ENCODE measurements at places on chromosomes 3 and 15.

GRCh38 chr3:48459331-48459730 is 12.8 kb downstream of the ATRIP start:
- DNase-seq: no peak

GRCh38 chr3:45613791-45614190 is 19.2 kb downstream of the LIMD1 start:
- DNase-seq: no peak

- no peak for DNase-seq
Observed at GRCh38 chr15:70086636-70087035, 11.1 kb downstream of the TLE3 start.

GRCh38 chr3:142777927-142778326 is 54.1 kb downstream of the TRPC1 start:
- DNase-seq: peak; percentile 30

- DNase-seq: no peak
Observed at GRCh38 chr3:29668233-29668632, 387.4 kb downstream of the RBMS3 start.

- no peak for DNase-seq
Observed at GRCh38 chr3:98779541-98780335, 16.6 kb downstream of the ST3GAL6 start.

- no peak for DNase-seq
Observed at GRCh38 chr15:39411102-39411989, 169.5 kb upstream of the THBS1 start.

GRCh38 chr15:58232281-58233065 is 94.3 kb downstream of the AQP9 start:
- DNase-seq: no peak

DNA sequence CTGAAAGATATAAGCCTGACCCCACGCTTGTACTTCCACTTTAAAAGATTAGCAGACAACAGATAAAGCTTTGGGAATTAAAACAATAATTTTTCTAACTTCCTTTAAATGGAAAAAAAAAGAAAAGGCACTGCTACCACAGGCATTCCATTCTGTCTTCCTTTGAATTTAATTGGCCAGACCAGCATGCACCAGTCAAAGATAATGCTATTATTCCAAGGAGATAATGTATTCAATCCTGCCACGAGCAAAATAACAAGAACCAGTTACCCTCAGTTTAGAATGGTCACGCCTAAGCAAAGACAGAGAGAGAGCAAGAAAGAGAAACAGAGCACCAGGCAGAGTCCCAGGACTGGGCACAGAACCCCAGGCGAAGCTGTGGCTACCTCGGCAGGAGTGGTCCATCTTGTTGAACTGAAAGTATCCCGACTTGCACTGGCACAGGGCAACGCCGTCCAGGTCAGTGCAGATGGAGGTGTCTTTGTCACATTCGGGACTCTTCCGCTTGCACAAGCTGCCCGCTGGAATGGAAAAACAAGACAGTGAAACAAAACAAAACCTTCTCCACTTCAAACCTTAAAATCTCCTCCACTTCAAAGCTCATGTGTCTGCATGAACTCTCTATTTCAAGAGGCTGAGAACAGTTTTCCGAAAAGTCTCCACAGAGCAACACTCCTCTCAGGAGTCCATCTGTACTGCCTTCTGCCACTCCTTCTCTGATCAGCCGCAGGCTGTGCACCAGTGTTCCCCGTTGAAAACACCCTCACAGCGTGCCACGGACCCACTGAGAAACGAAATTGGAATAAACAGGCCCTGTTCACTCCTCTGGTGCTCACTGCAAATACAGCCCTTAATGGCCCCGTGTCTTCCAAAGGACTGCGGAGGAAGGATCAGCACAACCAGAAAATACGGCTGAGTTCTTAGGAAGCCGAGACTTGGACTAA is 58.2 kb downstream of the HEG1 start:
- no peak for DNase-seq

DNA sequence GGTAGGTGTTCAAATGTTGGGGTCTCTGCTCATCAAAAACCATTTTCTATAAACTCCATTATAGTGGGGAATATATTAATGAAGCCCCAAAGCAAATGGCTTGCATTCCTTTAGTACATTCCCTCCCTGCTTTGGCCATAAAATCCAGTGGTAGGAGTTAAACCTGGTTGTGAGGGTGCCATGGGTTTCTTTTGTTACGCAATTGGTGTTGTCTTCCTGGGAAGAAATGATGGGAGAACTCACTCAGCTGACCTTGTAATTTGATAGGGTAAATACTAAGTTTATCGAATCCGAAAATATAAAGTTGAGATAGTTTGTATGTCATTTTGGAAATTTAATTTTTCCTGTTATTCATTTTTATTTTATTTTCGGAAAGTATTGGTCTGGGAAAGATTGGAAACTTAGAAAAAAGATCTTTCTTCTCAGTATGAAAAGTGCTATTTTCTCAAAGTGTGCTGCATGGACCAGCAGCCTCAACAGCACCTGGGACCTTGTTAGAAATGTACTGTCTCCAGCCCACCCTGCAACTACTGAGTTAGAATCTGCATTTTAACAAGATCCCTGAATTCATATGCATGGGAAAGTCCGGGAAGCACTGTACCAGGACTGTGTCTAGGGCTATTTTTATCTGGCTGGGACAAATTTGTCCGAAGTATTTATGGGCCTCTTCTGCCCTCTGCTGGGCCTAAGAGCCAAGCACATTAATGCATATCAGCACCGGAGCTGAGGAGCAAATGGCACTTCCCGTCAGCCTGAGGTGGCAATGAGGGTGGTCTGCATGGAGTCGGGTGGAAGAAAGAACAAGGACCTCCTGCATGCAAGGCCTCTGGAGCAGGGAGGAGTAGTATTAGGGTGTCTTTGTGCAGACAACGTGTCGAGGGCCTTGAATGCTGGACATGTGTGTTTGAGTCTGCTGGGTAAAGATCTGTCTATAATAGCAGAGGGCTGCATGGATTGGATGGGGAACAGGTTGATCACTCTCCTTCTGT is 54.7 kb downstream of the FAM81A start:
- peak; percentile 73 for DNase-seq

DNA sequence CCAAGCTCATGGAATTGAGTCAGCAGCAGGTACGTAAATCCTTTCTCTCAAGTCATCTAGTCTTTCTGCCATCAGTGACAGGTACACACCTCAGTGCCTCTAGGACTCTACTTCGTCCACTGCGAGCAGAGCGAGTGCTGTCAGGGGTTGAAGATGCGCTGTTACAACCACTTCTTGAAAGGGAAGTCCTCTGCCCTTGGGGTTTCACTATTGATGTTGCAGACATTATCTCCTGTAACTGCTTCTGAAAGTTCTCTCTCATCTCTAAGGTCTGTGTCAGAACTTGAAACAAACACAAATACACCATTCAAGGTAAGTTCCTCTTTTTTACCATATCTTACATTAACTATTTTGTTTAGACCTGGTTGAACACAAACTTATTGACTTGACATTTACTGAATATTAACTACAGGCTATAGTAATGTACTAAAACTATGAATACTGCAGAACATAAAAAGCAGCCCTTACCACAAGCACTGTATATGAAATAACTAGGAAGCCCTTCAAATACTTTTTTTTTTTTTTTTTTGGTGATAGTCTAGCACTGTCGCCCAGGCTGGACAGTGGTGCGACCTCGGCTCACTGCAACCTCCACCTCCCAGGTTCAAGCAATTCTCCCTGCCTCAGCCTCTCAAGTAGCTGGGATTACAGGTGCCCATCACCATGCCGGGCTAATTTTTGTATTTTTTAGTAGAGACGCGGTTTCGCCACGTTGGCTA is 41.5 kb downstream of the TOPBP1 start:
- DNase-seq: no peak

GRCh38 chr3:132381348-132381944 is 35.9 kb upstream of the DNAJC13 start:
- no peak for DNase-seq

DNA sequence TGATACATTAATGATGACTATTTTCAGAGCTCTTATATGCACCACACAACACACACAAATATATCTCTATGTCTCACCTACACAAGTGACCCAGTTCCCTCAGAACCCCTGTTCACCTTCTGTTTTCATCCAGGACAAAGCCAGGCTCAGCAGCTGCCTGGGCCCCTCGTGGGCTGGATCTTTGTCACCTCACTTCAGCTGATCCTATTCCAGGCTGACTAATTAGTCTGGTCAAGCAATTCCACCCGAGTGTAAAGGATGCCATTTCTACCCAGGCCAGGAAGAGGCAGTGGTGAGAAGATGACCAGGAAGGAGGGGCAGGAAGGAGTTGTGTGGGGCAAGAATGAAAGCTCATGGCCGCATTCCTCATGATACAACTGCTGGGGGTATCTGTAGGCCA is 62.3 kb downstream of the DHX30 start:
- DNase-seq: no peak

DNA sequence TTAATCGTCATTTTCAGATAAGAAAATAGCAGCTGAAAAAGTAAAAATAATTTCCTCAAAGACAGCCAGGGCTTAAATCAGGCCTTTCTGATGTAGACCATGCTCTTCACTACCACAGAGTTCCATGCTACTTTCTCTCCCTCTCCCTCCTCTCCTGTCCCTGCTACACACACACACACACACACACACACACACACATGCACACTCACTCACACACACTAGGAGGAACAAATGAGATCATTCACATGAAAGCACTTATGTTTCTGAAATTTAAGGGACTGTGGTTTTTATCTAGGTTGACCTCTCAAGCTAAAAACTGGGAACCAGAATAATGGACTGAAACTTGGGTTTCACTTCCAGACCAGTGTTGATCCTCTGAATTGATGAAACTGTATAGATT is 4.1 kb upstream of the PSMA4 start:
- no peak for DNase-seq

GRCh38 chr3:63936925-63937324 is 24.7 kb upstream of the SCAANT1 start:
- no peak for DNase-seq

- no peak for DNase-seq
Observed at GRCh38 chr3:102170545-102170944, 264.3 kb upstream of the ZPLD1 start.

DNA sequence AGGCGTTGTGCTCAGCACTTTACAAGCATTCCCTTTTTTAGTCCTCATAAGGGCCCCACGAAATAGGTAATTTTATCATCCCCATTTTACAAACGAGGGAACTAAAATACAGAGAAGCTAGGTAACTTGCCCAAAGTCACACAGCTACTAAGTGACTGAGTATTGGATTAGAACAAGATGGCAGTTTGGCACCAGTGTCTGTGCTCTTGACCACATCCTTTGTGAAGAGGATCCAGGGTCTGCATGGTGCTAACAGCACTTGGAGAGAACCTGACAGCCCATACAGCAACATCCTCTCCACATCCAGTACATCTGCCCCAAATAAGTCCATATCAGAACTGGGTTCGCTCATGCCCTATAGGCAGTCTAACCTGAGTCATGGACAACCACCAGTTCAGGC is 21.8 kb upstream of the DAPK2 start:
- DNase-seq: no peak

DNA sequence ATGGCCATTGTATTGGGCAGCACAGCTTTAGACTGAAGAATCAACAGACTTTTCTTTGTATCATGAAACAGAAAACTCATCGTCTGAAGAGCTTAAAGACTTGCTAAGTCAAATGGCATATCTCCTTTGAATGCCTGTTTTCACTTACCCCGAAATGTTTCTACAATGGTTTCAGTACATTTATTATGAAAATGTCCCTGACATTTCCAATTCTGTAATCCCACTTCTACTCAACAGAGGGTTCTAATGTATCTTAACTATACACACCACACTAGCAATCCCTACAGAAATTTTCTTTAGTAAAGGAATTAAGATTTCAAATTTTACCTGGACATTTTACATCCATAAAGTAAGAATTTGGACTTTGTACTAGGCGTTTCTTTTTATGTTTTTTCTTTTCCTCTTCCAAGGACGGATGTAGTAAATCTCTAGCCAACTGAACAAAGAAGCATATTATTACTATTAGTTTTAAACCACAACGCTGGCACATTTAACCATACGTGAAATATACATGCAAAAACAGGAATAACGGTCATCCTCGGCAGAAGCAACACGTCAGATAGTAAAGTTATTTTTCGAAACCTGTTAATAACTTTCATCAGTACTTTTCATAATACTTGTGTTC is 1.1 kb downstream of the RPS27L start:
- no peak for DNase-seq

DNA sequence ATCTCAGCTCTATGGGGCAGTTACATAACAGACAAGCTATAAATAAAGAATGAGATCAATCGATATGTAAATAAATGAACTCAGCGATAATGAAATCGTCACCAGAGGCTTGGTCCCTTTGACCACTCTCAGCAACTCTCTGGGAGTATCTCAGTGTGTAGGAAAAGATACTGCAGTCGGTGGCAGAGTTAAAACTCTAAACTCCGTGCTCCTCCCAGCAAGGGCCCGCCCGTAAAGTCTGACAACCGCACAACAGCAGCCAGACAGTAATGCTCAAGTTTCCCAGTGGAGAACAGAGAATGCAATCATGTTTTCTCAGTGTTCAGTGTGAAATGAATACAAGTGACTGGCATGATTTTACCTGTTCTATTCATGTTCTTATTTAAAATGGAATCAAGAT is 28.3 kb upstream of the IGF1R start:
- DNase-seq: no peak

DNA sequence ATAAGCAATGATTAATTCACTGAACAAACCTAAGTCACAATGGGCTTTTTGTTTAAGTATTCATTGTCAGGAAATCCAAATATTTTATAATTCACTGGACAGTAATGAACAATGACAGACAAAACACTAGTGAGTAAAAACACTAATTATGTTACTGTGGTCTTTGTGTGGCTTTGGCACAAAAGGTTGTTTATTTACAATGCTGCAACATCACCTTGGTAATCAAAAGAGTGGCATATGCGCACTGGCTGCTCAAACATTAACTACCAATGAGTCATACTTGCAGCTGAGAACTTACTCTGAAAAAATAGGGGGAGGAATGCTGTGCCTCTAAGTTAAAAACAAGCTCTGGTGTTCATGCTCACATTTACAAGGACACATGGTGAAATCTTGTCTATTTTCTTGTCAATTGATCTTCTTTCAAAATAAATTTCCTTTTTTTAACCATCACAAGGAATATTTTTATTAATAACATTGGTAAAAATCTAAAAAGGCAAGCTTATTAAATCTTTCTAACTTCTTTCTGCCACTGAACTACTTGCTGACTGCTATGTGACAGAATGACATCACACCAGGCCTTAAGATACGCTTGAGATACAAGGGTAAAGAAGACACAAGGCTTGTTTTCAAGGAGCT is 85.2 kb upstream of the PPIB start:
- no peak for DNase-seq
